ENCODE measurements at places on chromosomes 3 and 15.

GRCh38 chr3:3107858-3108257, 2.3 kb downstream of the IL5RA start:
- DNase-seq, result no peak

GRCh38 chr3:63042833-63043232, 167.6 kb upstream of the CADPS start:
- no peak for DNase-seq

DNA sequence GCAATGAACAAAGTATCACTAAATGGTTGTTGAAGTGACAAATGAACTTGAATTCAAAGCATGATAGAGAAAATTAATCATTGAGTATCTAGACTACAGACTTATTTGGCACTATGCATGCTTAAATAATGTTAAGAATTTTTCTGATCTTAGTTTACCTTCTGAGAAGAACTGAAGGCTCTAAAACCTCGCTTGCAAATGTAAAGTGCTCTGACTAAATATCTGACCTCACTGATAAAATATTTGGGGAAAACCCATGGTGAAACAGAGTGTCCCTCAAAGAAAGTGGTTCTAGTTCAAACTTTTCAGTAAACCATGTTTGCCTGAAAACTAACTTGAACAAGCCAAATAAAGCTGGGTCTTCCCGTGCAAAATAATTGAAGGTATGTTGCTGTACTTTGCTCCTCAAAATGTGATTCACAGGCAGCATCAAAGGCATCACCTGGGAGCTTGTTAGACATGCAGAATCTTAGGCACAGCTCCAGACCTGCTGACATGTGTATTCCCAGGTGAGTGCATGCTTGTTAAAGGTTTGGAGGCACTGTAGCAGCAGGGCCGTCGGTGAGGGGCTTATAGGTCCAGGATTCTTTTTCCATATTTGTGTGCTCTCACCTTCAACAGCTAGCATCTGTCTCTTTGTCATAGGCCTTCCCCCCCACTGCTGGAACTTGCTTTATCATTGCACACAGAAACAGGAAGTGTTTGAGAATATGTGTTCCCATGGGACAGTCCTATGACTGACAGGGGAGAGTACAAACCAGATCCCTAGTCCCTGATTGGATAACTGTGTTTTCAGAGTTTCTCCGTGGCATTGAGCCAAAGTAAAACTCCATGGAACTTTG, 524.2 kb upstream of the LMCD1 start:
- no peak for DNase-seq

- no peak for DNase-seq
Measured at GRCh38 chr3:108554913-108555571, 34.2 kb downstream of the CIP2A start.

GRCh38 chr15:92306663-92307062, 87.0 kb upstream of the ST8SIA2 start:
- no peak for DNase-seq

- no peak for DNase-seq
Measured at GRCh38 chr3:159904455-159904854, 84.2 kb upstream of the IL12A start.

- no peak for DNase-seq
Measured at GRCh38 chr3:189305412-189305811, 133.6 kb downstream of the TPRG1 start.

- DNase-seq, result no peak
Measured at GRCh38 chr3:172644258-172644657, 66.6 kb downstream of the NCEH1 start.

DNA sequence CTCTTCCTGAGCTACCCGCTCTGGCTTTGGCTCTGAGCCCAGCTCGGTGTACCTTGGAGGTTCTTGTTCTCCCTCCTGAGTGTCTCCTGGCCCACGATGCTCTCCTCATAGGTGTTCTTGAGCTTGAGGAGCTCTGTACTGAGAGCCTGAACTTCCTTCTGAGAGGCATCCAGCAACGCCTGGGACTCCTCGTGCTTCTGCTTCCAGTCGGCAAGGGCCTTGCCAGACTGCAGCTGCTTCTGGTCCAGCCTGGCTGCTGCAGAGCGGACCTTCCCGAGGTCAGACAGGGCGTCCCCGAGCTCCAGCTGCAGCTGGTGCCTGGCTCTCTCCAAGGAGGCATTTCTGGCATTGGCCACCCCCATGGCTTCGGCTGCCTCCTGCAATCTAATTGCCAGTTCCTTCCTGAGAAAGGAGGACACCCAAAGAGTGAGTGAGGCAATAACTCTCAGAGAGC, 99.8 kb downstream of the MYH15 start:
- DNase-seq, result no peak

- no peak for DNase-seq
Measured at GRCh38 chr3:13399603-13400002, 20.5 kb downstream of the NUP210 start.

- no peak for DNase-seq
Measured at GRCh38 chr15:39640665-39641064, 59.8 kb downstream of the THBS1 start.

- no peak for DNase-seq
Measured at GRCh38 chr3:114803042-114803695, 343.9 kb downstream of the ZBTB20 start.
